ENCODE measurements at places on chromosomes 5 and 9. TPM values are rescaled to one million over a fixed set of nuclear protein-coding genes. Genes with fewer than 3 reads are reported as not detected.

DNA sequence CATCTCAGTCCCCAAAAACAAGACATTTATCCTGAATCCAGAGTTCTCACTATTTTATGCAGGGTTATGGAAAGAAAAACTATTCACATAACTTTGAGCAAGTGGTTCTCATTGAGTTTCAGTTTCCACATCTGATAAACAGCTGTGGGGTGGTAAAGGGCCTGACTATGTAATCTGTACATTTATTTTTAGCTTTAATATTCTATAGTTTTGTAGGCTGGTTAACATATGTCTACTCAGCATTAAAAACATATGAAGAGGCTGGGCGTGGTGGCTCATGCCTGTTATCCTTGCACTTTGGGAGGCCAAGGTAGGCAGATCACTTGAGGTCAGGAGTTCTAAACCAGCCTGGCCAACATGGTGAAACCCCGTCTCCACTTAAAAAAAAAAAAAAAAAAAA lies 301.5 kb upstream of the CCNG1 start:
- no peak for DNase-seq

The CENPK gene
- total RNA-seq: 0.38 TPM

GRCh38 chr5:76180814-76181805 lies 97.9 kb downstream of the SV2C start:
- DNase-seq: no peak

DNA sequence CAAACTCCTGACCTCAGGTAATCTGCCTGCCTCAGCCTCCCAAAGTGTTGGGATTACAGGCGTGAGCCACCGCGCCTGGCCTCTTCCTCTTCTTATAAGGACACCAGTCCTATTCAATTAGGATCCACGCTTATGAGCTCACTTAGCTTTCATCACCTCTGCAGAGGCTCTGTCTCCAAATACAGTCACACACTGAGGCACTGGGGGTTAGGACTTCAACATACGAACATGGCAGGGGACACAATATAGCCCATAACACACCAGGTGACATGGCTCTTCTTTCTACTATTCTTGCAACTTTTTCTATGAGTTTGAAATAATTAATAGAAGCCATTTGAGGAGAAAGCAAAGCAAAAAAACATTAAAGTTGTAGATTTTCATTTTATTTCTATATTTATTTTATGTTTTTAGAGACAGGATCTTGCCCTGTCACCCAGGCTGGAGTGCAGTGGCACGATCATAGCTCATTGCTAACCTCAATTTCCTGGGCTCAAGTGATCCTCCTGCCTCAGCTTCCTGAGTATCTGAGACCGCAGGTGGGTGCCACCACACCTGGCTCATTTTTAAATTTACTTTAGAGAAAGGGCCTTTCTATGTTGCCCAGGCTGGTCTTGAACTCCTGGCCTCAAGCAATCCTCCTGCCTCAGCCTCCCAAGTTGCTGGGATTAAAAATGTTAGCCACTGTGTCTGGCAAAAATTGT lies 6.0 kb upstream of the PRRT1B start:
- DNase-seq: no peak

The ELAVL2 gene
- total RNA-seq: 0.08 TPM
